Omental fat pad (tissue), 4 donors: ENCODE measurements at places on chromosomes 4 and X.
A peak's percentile ranks its signal among the peaks of the same experiment; 100 is the strongest.

- DNase-seq: peak; percentile 90
These were observed at the start of gene MSMO1 for GRCh38 chr4:165327211-165328100. MSMO1 (plus strand) TSS chr4:165327669; CDS start chr4:165333371, 5,702 bp downstream.

DNA sequence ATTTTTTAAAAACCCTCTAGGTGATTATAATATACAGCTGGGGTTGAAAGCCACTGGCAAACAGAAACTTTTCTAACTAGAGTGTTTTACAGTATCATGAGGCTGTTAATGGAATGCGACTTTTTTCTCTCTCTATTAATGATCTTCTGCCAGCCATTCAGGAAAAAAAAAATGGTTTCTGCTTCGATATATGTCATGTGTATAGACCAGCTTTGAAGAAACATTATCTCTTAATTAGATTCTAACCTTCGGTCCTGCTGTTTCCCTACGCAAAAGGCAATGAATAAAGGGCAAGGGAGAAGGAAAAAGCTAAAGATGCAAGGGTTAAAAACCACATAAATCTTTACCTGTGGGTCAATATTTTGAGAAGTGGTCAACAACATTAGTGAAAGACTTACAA, 1662.1 kb upstream of the TENM3 start:
- no peak for DNase-seq

DNA sequence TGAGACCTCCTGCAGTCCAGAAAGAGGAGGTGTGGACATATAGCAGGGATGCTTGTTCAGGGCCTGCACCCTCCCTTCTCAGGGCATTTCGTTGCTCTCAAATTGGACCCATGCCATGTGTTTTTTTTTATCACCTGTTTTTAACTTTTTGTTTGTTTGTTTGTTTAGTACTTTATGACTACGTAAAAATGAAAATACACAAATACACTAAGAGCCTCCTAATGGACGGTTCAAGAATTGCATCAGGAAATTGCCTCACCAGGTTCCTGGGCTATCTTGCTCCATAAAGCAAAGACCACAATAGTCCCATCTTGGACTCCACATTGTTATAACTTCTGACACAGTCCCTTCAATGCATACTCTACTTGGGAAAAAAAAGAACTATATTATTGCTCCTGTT, 1685.9 kb upstream of the TENM3 start:
- DNase-seq: no peak

GRCh38 chr4:8706216-8707044, 113.9 kb downstream of the CPZ start:
- no peak for DNase-seq

GRCh38 chrX:50097071-50097470, 103.7 kb downstream of the AKAP4 start:
- no peak for DNase-seq

- no peak for DNase-seq
These were observed 8.5 kb downstream of the OTUD4 start for GRCh38 chr4:145171911-145172310.
